ENCODE measurements at places on chromosomes 12 and 14. TPM values are rescaled to one million over a fixed set of nuclear protein-coding genes. Genes with fewer than 3 reads are reported as not detected.

The CLEC2D gene
- 20.5 TPM for total RNA-seq

The BCL2L14 gene
- total RNA-seq: not detected

GRCh38 chr12:49345051-49345824 is 1.4 kb upstream of the DNAJC22 start:
- no peak for DNase-seq

DNA sequence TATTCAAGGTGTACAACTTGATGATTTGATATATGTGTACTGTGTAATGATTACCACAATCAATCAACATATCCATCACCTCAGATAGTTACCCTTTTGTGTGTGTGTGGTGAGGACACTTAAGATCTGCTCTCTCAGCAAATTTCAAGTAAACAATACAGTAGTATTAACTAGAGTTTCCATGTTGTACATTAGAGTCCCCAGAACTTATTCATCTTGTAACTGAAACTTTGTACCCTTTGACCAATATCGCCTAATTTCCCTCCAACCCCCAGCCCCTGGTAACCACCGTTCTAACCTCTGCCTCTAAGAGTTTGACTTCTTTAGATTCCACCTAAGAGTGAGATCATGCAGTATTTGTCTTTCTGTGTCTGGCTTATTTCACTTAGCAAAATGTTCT is 12.1 kb downstream of the ADCK1 start:
- DNase-seq: no peak

- DNase-seq: no peak
These were observed 15.1 kb upstream of the SLC38A2 start for GRCh38 chr12:46387670-46388069.

- no peak for DNase-seq
These were observed 7.1 kb upstream of the CCDC184 start for GRCh38 chr12:48176417-48176751.

DNA sequence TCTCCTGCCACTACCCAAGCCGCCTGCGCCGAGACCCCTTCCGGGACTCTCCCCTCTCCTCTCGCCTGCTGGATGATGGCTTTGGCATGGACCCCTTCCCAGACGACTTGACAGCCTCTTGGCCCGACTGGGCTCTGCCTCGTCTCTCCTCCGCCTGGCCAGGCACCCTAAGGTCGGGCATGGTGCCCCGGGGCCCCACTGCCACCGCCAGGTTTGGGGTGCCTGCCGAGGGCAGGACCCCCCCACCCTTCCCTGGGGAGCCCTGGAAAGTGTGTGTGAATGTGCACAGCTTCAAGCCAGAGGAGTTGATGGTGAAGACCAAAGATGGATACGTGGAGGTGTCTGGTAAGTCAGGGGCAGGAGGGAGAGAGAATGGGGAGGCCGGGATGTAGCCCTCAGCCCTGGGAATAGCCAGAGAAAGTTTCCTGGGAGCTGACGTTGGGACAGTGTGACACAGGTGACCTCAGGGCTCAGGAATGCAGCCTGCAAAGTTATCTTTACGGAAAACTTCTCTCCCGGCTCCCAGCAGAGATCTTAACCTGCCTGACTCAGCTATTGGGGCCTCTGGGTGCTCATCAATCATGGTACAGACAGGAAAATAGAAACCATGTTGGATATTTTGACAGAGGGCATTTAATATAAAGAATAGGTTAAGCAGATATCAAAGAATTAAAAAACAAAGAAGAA is 747 bp downstream of the HSPB8 start:
- DNase-seq: no peak

DNA sequence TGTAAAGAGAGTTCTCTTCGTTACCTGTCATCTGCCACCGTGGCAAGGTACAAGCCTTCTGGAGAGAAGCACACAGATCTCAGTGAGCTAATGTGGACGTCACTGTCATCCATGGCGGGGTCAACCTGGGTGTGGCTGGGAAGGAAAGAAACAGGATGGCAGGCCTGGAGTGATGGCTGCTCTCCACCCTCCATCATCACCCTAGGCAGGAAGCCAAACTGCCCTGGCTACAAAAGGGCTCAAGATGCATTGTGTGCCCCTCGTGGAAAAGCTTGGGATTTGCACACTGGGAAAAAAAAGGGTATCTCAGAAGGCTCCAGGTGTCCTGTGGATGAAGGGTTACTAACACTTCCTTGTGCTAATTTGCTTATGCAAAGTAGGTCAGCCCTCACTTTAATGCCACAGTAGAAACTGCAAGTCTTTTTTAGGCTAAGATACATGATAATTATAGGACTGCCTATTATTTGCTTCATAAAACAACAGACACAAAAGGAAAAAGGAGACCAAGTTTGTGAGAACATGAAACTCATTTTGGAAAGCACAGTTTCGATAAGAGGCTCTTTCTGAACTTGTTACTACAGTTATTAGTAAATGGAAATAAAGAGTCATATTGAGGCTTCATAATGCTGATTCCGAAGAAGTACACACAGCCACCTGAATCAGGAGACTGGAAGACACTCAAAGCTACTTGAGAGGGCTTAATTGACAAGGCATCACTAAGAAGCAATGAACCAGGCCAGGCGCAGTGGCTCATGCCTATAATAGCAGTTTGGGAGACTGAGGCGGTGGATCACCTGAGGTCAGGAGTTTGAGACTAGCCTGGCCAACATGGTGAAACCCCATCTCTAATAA is 18.9 kb downstream of the RFC5 start:
- DNase-seq: no peak

Measured in omental fat pad (tissue), 4 donors.